ENCODE measurements at places on chromosomes 1 and 21. TPM values are rescaled to one million over a fixed set of nuclear protein-coding genes. Genes with fewer than 3 reads are reported as not detected.

C1orf116 gene
- total RNA-seq: not detected

GRCh38 chr1:51946300-51946699, 44.2 kb downstream of the RAB3B start:
- no peak overlapping the region for H3K4me3 ChIP-seq
- no peak overlapping the region for H3K27ac ChIP-seq
- H3K4me1 ChIP-seq: peaks cover 11% of the 10 kb centered on the region
- H3K27me3 ChIP-seq: no peaks in the 10 kb centered on the region
- DNase-seq: no peak

- H3K4me3 ChIP-seq: no peak overlapping the region
- H3K36me3 ChIP-seq: no peaks in the 10 kb centered on the region
- H3K27me3 ChIP-seq: no peaks in the 10 kb centered on the region
- H3K27ac ChIP-seq: peak overlapping the region; percentile 22
- peaks cover 32% of the 10 kb centered on the region for H3K4me1 ChIP-seq
- peak; percentile 96 for DNase-seq
Observed at GRCh38 chr1:220733086-220733601, 15.0 kb upstream of the MTARC2 start.

GRCh38 chr1:200410566-200410878, 686 bp upstream of the ZNF281 start:
- no peak overlapping the region for H3K27ac ChIP-seq
- H3K36me3 ChIP-seq: peaks cover 33% of the 10 kb centered on the region
- peaks cover 48% of the 10 kb centered on the region for H3K4me1 ChIP-seq
- DNase-seq: peak; percentile 67
- H3K27me3 ChIP-seq: no peaks in the 10 kb centered on the region

DNA sequence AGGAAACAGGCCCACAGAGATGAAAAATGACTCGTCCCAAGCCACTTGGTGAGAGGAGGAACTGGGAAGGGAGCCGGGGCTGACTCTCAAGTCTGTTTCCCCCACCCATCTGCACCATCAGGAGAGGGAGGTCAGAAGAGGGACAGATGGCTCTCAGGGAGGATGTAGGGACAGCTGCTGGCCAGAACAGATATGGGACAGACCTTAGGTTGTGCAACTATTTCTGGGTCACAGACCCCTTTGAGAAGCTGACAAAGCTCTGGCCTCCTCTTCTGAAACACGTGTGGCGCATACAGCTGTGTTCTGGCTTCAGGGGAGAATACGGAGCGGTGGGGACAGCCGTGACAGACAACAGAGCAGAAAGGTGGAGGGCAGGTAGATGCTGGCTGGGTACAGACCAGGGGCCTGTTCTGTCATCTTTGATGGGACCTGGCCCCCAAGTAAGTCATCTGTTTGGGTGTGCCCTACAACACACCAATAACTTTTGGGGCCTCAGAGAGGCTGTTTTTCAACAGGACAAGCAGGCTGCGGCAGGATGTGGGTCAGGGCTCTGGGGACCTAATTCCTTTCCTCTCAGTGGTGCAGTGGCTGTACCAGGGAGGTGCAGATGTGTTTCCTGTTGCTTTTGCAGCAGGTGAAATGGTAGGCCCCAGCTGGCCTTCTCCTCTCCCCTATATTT, 7.3 kb downstream of the SH3BGRL3 start:
- no peaks in the 10 kb centered on the region for H3K27me3 ChIP-seq
- H3K4me3 ChIP-seq: peak overlapping the region; percentile 13
- H3K36me3 ChIP-seq: no peaks in the 10 kb centered on the region
- peak overlapping the region; percentile 98 for H3K27ac ChIP-seq

Data from Karpas-422 (cell line).